ENCODE measurements at places on chromosomes 2 and 18. TPM values are rescaled to one million over a fixed set of nuclear protein-coding genes. Genes with fewer than 3 reads are reported as not detected.

GRCh38 chr2:202165945-202166344 is 72.5 kb downstream of the SUMO1 start:
- DNase-seq = no peak

Gene METTL5
- polyA plus RNA-seq = 57.5 TPM

- no peak for DNase-seq
Observed at GRCh38 chr2:46657042-46657504, 177.7 kb downstream of the TMEM247 start.

DNA sequence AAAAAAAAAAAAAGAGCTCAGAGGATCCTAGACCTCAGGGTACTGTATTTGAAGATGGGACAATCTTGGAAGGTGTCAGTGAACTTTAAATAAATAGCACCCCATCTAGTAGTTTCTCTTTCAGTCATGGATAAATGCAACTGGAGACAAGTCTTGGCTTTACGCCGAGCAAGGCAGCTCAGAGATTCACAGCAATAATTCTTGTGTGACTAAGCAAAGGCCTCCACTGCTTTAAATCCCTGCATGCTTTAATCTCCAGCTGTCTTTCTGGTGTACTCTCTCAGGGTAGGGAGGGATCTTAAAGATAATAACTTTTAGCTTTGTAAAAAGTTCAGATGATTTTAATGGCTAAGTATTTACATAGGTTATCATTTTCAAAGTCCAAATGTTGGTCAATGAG is 36.3 kb downstream of the NRXN1 start:
- no peak for DNase-seq

DNA sequence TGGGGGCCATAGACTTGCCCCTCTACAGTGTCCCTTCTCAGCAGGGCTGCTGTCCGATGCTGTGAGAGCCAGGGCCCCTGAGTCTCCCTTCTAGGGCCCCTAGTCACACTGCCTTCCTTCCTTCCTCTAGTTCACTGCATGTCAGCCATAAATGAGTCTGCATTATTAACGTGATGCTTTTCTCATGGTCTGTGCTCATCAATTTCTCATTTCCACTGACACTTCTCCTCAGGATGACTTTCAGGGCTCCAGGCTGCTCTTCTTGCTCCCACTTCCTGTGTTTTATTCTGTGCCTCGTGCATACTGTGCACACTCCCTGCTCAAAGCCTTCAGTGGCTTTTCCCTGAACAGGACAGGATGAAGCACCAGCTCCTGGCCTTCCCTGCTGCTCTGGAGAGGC is 146.5 kb downstream of the FAM210A start:
- no peak for DNase-seq

DNA sequence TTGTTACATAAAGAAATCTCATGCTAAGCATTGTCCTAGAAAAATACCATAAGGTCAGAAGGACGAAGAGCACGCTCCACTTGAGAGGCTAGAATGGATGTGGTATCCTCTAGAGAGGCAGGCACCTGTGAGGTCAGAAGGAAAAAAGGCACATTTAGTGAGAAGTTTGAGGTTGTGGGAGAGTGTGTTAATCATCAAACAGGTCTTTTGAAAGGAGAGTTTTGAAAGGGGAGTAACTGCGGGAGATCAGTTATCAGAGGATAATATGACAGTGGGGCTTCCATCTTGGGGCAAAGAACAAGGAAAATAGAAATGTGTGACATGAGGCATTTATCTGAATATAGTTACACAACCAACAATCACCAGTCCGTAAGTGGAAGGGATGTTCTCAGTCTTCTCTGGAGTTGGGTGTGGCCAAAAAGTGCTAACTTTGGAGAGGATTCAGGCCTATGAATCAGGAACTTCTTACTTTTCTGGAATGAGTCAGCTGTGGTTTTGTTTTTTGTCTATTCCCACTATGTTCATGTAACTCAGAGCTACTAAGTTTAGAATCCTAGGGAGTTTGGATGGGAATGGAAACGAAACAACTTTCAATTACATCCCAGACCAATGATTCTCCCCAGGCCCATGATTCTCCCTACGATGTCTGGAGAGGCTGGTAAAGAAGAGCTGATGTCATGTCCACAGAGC is 451.4 kb upstream of the ST6GAL2 start:
- DNase-seq = no peak

Gene MC4R
- 0.16 TPM for polyA plus RNA-seq

- DNase-seq = no peak
Observed at GRCh38 chr18:42341423-42341822, 386.4 kb downstream of the PIK3C3 start.

DNA sequence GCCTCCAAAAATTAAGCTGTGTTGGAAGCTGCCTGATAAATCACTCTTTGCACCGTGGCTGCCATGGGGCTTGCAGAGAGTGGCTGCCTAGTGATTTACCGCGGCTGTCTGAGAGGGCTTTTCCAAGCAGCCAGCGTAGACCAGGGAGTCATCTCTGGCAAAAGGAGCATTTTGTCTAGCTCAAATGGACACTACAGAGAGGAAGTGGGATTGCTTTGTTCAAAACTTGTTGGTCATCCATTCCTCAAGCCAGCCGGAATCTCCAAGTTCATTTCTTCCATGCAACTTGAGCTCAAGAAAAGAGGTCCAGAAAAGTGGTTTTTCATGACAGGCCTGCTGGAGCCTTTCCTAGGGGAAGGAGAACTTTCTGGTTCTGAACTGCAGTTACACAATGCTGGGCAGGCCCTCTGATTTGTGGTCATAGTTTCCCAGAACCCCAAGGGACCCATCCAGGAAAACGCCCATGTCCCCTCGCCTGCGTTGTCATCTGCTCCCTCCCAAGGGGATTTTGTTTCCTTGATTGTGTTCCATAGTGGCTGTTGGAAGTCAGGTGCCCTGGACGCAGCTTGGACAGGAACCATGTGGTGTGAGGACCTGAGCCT is 108.1 kb downstream of the TRIB2 start:
- no peak for DNase-seq

- DNase-seq = no peak
Observed at GRCh38 chr2:40357667-40358066, 94.2 kb downstream of the SLC8A1 start.

DNA sequence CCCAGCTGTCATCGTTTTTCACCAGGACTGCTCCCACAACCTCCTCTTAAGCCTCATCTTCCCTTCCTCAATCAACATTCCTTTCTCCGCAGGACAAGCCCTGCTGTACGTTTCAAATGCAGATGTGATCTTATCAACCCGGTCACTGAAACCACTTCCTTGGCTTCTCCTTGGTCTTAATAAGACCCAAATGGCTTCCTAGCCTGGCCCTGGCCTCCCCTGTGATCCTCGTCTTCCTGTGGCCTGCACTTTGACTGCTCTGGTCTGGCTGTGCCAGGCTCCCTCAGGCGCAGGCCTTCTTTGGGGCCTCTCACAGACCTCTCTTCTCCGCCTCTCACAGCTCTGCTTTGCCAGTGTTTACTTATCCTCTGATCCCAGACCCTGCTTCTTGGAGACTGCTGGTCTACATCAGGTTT is 4.7 kb upstream of the ADNP2 start:
- DNase-seq = no peak

DNA sequence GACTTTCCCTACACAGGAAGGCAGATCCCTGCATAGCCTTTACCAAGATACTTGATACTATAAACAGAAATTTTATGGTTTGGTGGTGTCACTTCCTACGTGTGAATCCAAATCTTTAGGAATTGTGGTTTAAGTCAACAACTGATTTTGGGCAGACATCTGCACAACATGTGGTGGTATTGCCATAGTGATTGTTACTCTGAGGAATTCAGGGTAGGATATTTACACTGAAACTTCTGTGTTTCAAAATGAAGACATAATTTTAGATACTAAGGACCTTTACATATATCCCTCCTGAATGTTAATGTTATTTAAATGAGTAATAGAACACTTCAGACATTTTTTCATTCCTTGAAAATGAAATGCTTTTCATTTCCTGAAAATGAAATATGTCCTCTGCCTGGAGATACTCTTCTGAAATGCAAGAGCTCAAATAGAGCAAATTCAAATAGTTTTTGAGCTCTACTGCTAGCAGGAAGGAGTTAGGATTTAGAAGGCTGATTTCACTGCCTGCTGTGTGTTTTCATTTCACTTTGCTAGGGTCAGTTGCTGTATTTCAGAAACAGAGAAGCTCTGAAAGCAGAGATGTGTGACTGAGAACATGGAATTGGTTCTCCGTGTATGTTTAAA is 77.2 kb downstream of the MDH1 start:
- no peak for DNase-seq

- no peak for DNase-seq
Observed at GRCh38 chr18:46276748-46277147, 172.6 kb downstream of the HAUS1 start.

GRCh38 chr2:215658635-215659305 is 222.9 kb upstream of the FN1 start:
- no peak for DNase-seq

GRCh38 chr18:47868744-47869143 is 61.7 kb downstream of the SMAD2 start:
- no peak for DNase-seq

Gene ASIC4
- 0.47 TPM for polyA plus RNA-seq

DNA sequence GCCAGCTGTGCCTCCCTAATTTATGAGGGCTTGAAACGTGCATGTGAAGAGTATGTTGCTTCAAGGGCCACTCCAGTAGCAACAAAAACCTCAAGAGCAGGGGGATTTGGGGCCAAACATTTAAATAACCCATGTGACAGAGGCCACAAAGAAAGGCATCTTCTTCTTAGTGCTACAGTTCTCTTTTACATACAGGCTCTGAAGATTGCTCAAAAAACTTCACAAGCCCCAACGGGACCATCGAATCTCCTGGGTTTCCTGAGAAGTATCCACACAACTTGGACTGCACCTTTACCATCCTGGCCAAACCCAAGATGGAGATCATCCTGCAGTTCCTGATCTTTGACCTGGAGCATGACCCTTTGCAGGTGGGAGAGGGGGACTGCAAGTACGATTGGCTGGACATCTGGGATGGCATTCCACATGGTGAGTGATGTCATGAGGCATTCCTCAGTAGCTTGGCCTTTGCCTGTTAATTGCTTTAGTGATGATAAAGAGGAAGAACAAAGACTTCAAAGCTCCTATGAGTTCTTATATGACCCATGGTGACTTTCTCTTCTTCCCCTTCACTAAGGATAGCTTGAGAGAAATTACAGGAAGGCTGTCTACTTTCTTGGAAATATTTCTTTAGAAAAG is 40.1 kb downstream of the NRP2 start:
- no peak for DNase-seq

GRCh38 chr18:25225151-25225550 is 126.8 kb downstream of the ZNF521 start:
- no peak for DNase-seq

DNA sequence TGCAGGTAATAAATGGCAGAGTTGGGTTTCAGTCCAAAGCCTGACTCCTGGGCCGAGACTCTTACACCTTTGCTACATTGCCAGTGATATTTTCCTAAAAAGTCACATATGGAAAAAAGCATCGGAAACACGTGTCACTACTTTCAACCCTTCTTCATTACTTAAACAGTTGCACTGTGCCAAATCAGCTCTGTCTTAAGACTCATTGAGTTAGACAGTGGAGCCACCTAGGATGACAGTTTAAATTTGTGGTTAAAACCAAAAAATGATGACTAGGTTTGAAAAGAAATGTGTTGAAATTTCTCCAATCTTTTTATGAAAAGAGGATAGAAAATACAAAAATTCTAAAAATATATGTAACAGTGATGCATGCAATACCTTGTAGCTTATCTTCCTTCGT is 97.5 kb downstream of the TMEM247 start:
- DNase-seq = no peak

- no peak for DNase-seq
Observed at GRCh38 chr2:171452773-171453172, 18.7 kb downstream of the DCAF17 start.

Gene SERPINB11
- not detected for polyA plus RNA-seq
